Right cardiac atrium (tissue), 5 donors: ENCODE measurements at places on chromosomes 2 and 18. TPM values are rescaled to one million over a fixed set of nuclear protein-coding genes. Genes with fewer than 3 reads are reported as not detected.
A peak's percentile ranks its signal among the peaks of the same experiment; 100 is the strongest.

EMX1 gene
- not detected for total RNA-seq

NTSR2 gene
- total RNA-seq: not detected

GRCh38 chr2:143205106-143205764 is 76.0 kb downstream of the ARHGAP15 start:
- DNase-seq: no peak

- DNase-seq: no peak
These were observed 167.1 kb upstream of the FN1 start for GRCh38 chr2:215602997-215603396.

GRCh38 chr2:215680605-215681598 is 245.0 kb upstream of the FN1 start:
- no peak for DNase-seq

- no peak for DNase-seq
These were observed 141.6 kb upstream of the TTC39C start for GRCh38 chr18:23872701-23873550.

- peak; percentile 69 for DNase-seq
These were observed 54.1 kb downstream of the E2F6 start for GRCh38 chr2:11411768-11412448.

GRCh38 chr2:107337209-107337898 is 451.4 kb upstream of the ST6GAL2 start:
- peak; percentile 23 for DNase-seq

DNA sequence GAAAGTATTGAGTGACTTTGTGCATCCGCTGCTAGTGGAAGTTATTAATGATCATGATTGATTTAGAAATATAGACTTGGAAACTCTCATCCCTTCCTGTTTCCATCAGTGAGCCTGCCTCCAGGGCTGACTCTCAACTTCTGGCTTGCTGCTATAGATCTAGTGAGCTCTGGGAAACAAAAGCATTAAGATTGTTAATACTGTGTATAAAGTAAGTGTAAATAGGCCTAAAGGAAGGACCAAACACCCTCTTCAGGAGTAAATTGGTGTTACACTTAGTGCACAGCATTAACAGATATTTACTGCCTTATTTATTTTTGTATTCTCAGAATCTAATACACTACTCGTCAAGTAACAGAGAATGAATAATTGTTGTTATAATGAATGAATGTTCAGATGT is 285.6 kb downstream of the THSD7B start:
- DNase-seq: no peak
